Esophagus squamous epithelium (tissue), 5 donors: ENCODE measurements at places on chromosomes 3 and 15. TPM values are rescaled to one million over a fixed set of nuclear protein-coding genes. Genes with fewer than 3 reads are reported as not detected.

- H3K4me3 ChIP-seq: no peak overlapping the region
- H3K27ac ChIP-seq: no peak overlapping the region
- H3K27me3 ChIP-seq: no peaks in the 10 kb centered on the region
- no peaks in the 10 kb centered on the region for H3K4me1 ChIP-seq
- DNase-seq: no peak
- H3K36me3 ChIP-seq: no peaks in the 10 kb centered on the region
Measured at GRCh38 chr3:140599496-140599895, 78.4 kb upstream of the TRIM42 start.

- no peak overlapping the region for H3K27ac ChIP-seq
- no peak for DNase-seq
- H3K36me3 ChIP-seq: no peaks in the 10 kb centered on the region
Measured at GRCh38 chr3:43215663-43216275, 70.6 kb upstream of the SNRK start.

Gene SLCO2A1
- 6.3 TPM for total RNA-seq

Gene SCN5A
- not detected for total RNA-seq

Gene ROPN1B
- not detected for total RNA-seq
